ENCODE measurements at places on chromosomes 13 and 19.

- no peak for DNase-seq
These were observed 4.0 kb downstream of the SPPL2B start for GRCh38 chr19:2332341-2333026.

DNA sequence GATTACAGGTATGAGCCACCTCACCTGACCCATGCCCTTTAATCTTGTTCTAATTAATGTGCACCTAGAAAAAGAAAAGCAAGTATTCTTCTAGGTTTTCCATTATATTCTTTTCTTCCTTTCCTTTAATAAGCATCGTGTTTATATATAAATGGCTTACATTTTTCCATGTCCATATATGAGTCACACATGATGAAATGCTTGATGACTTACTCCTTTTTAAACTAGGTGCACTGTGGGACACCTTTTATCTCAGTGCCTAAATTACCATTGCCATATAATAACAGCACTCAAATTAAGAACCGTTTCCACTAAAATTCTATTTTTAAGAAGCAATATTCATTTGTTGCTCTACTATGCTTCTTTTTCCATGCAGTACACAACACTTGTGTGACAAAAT, 363.3 kb downstream of the LIG4 start:
- DNase-seq, result no peak

DNA sequence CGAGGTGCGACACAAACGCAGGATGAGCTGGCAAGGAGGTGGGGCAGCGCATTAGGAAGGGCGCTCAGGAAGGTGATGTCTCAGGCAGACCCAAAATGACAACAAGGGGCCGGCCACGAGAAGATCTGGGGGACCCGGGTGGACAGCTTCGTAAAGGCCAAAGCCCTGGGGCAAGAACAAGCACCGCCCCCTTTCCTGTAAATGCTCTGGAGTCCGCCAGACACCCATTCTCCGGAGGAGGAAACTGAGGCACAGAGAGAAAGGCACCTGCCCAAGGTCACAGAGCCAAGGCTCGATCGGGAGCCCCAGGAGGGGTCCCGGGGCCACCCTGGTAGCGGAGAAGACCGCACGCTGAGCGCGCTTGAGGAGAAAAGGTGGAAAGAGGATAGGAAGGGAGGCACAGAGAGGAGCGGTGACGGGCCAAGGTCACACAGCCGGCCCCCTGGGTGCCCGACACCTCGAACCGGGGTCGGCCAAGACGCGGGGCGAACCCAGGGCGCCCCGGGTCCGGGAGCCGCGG, 571 bp downstream of the SAFB2 start:
- DNase-seq, result no peak

- no peak for DNase-seq
These were observed 20.7 kb downstream of the CEBPG start for GRCh38 chr19:33394006-33394722.

- DNase-seq, result no peak
These were observed 379.8 kb downstream of the TBC1D4 start for GRCh38 chr13:75102001-75102716.

GRCh38 chr19:17648097-17648660, 40.0 kb downstream of the UNC13A start:
- no peak for DNase-seq

- no peak for DNase-seq
These were observed 13.1 kb upstream of the LAMP1 start for GRCh38 chr13:113283904-113284303.

DNA sequence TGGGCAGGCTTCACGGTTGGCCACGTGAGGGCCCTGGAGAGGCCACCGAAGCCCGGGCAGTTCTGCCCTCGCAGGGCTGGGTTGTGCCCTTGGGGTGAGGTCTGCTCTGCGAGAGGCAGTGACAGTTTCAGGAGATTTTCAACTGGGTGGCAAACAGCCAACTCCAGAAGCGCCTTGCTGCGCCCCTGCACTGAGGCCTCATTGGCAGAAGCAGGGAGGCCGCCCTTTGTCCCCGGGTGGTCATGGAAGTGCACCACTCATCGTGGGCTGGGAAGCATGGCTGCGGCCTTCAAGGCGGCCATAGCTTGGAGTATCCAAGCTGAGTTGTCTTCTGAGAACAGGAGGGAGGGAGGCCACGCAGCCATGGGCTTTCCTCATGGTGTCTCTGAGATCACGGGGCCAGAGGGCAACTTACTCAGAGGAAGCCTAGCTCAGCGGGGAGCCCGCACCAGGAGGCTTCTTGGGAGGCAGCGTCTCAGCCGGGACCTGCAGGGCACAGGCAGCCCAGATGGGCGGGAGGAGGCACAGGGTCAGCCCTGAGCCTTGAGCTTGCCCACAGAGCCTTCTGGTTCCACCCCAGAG, 14.8 kb downstream of the PLEKHJ1 start:
- DNase-seq, result no peak
